ENCODE measurements at places on chromosomes 1 and 21.

DNA sequence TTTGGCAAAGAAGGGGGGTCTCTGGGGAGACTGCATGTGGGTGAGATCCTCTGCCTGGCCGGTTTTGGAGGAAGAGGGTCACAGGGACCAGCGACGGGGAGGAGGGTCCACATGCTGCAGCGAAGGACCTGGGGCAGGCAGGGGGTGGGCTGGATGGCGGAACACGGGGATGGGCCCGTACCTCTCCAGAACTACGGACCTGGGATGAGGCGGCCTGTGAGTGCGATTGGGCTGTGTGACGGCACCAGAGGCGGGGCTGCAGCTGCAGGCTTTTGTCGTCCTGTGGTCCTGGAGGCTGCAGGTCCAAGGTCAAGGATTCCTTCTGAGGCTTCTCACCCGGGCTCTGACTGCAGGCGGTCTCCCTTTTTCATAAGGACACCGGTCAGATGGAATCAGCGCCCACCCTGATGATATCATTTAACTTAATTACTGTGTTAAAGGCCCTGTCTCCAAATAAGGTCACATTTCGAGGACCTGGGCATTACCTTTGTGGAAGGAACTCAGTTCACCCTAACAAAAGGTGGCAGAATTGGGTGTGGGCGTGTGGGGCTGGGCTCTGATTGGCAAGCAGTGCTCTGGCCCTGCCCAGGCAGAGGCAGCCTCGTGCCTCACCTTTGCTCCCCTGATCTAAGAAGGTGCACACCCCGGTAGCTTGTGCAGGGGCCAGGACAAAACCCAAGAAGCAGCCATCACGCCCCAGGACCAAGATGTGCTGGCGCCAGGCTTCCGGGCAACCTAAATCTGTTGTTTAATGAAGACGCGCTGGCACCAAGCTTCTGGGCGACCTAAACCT, 60.0 kb upstream of the TRAPPC10 start:
- DNase-seq = no peak

DNA sequence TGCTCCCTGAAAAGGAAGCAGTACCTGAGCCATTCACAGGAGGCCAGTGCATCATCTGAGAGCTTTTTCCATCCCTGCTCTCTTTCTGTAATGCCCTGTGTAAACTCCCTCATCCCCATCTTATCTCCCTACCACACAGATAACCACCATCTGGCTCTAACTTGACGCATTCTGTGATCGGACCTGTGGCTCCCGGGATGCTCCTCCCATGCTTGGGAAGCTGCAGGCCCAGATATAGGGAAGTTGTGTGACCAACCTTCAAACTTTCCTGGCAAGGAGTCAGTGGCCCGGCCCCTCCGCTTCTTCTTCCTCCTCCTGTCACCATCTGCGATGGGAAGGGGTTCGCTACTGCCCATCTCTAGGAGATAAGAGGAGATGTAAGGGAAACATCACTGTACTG, 21.1 kb downstream of the MKNK1 start:
- peak; percentile 66 for DNase-seq

GRCh38 chr1:243244432-243244841, 10.6 kb downstream of the CEP170 start:
- DNase-seq = peak; percentile 44

DNA sequence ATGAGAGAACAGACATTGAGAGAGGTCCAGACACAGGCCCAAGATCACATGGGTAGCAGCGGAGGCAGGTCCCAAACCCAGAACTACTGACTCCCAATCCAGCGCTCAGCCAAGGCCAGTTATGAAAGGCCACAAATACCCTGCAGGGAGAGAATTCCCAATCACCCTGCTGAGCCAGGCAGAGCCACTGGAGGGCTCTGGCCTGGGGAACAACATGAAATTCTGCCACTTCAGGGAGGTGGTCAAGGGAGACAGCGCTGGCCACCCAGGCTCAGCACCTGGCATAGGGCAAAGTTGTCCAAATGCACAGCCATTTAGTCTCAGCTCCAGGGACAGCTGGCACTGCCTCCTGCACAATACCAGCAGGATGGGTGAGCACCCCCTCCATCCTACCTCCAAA, 27.5 kb downstream of the SLC9A1 start:
- DNase-seq = no peak

DNA sequence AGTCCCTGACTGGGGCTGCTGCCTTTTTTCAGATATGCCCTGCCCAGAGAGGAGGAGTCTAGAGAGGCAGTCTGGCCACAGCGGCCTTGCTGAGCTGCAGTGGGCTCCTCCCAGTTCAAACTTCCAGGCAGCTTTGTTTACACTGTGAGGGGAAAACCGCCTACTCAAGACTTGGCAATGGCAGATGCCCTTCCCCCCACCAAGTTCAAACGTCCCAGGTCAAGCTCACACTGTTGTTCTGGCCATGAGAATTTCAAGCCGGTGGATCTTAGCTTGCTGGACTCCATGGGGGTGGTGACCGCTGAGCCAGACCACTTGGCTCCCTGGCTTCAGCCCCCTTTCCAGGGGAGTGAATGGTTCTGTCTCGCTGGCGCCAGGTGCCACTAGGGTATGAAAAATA, 18.3 kb upstream of the C1orf53 start:
- DNase-seq = no peak

- no peak for DNase-seq
Measured at GRCh38 chr1:66929146-66929688, 4.4 kb downstream of the MIER1 start.
